ENCODE measurements at places on chromosomes 4 and X. TPM values are rescaled to one million over a fixed set of nuclear protein-coding genes. Genes with fewer than 3 reads are reported as not detected.

DNA sequence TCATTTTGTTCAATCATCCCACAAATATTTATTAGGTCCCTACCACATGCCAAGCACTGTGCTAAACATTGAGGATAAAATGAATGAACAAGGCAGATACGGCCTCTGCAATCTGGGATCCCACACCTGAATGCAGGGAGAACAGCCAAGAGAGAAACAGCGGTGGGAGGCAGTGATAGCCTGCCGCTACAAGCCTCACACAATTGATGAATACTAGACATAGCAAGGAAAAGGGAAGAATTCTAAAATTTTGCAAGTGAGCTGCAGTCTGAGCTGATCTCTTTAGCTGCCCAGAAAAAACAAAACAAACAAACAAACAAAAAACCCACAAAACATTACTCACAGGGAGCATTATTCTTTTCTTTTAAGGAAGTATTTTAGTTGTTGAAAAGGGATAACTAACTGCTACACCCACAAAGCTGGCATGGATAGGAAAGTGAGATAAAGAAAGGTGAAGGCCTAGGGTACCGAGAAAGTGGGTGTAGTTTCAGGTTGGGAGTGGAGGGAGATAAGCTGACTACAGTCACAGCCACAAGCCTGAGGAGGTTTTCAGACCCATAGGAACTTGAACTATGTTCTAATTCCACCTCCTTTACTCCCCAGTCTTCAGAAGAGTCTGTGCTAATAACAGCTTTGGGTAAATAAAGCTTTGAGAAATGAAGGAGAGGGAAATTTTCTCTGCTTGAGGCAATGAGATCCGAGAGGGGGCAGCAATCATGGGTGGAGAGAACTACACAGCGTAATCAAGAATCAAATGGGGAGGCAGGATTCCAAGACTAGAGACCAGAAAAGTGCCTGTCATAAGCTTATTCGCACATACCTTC is 85.4 kb downstream of the SH3RF1 start:
- no peak for DNase-seq

GRCh38 chrX:50871922-50872453 is 38.5 kb upstream of the BMP15 start:
- peak; percentile 6 for DNase-seq

GRCh38 chr4:152591396-152591795 is 55.5 kb upstream of the FBXW7 start:
- DNase-seq, result peak; percentile 19

DNA sequence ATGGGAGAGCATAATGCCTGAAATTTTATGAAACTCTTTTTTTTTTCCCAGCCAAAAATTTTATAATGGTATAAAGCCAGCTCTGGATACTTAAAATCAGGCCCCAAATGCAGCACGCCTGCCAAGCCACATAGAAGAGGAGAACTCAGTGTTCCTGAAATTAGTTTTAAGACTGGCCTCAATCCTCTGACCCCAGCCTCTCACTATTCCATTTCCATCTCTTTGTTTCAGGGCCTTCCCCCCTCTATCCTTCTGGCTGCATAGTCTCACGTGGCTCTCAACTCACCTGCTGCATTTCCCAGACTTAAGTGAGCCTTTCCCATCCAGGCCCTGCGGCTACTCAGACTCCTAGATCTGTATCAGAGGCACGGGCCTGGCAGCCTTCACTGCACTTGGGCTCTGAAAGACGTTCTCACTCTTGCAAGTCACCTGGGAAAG is 5.2 kb upstream of the CBR4 start:
- no peak for DNase-seq

DNA sequence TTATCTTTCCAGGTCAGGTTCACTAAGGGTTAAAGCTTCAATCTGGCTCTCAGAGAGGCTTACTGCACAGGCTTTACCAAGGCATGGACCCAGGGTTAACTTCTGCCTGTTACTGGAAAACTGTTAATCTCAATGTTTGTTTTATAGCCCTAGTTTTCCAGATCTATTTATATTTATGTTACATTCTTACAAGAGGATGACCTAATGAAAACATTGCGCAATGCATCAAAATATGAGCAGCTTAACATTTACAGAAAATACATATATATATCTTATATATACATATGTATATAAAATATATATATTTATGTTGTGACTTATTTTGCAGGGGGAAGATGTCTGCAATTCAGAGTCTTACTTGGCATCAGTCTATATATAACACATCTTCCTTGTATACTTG is 112.3 kb downstream of the PCDH19 start:
- no peak for DNase-seq

The PPEF2 gene
- 0.23 TPM for polyA plus RNA-seq

DNA sequence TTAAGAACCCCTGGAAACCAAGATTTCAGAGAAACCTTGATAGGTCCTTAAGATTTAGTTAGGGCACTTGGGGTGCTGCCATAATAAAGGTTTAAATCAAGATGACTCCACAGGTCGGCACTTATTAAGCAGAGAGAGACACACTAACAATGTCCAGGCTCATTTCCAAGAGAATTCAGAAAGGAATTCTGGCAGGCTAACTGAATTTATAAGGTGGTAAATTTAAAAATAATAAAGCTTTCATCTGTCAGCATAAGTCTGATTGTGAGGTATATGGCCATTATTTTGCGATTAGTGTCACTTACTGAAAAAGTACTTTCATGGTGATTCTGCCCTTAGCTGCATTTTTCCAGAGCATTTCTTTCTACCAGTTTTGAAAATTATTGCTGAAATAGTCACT is 472.7 kb downstream of the ARAP2 start:
- DNase-seq, result no peak

The SYTL5 gene
- 0.01 TPM for polyA plus RNA-seq

The VCX gene
- polyA plus RNA-seq, result not detected

GRCh38 chrX:12825801-12826200 is 34.6 kb downstream of the PRPS2 start:
- DNase-seq, result peak; percentile 44

DNA sequence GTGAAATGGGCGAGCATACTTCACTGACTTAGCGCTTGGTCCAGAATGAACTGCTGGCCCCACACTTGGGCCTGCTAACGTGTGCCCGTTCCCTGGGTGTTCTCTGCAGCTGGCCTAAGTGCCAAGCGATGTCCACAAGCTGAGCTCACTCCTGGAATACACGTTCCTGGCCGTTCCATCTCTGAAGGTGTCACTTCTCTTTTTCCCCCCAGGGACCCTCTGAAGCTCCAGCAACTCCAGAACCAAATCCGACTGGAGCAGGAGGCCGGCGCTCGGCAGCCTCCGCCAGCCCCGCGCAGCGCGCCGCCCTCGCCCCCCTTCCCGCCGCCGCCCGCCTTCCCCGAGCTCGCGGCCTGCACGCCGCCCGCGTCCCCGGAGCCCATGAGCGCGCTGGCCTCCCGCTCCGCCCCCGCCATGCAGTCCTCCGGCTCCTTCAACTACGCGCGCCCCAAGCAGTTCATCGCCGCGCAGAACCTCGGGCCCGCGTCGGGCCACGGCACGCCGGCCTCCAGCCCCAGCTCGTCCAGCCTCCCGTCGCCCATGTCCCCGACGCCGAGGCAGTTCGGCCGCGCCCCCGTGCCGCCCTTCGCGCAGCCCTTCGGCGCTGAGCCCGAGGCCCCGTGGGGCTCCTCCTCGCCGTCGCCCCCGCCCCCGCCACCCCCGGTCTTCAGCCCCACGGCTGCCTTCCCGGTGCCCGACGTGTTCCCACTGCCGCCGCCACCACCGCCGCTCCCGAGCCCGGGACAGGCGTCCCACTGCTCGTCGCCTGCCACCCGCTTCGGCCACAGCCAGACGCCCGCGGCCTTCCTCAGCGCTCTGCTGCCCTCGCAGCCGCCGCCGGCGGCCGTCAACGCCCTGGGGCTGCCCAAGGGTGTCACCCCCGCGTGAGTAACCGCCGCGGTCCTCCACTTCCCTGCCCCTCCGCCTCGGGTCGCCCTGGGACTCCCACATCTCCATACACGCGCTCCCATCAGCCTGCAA is 132.3 kb downstream of the CBR4 start:
- DNase-seq, result peak; percentile 42

Measured in endothelial cell of umbilical vein (primary cell).